ENCODE measurements at places on chromosomes 5 and 9.

GRCh38 chr9:123722378-123722777 lies 207.5 kb downstream of the DENND1A start:
- DNase-seq = no peak

DNA sequence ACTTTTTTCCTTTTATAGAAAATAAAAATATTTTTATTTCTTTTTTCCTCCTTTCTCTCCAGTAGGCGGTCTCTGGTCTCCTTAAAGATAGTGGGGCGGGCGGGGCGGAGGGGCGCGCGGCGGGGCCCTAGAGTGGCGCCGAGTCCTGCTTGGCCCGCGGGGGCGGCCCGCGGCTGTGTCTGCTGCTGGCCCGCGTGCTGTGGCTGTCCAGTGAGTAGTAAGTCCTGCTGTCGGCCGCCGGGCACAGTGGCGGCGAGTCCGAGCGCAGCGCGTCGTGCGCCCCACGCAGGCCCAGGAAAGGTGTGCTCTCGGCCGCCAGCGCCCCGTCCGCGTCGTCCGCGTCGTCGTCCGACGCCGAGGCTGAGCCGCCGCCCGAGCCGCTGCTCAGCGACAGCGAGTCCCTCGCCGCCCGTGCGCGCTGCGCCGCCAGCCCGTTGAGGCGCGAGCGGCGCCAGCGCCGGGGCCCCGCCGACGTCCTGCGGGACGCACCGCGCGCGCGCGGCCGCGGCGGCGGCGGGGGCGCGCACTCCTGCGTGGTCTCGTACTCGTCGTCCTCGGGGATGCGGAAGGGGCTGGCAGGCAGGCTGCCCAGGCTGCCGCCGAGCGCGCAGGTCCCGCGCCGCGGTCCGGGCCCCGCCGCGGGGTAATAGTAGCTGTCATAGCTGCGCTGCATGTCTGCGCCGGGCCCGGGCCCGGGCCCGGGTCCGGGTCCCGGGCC lies 52.3 kb downstream of the PSD2 start:
- peak; percentile 71 for DNase-seq

DNA sequence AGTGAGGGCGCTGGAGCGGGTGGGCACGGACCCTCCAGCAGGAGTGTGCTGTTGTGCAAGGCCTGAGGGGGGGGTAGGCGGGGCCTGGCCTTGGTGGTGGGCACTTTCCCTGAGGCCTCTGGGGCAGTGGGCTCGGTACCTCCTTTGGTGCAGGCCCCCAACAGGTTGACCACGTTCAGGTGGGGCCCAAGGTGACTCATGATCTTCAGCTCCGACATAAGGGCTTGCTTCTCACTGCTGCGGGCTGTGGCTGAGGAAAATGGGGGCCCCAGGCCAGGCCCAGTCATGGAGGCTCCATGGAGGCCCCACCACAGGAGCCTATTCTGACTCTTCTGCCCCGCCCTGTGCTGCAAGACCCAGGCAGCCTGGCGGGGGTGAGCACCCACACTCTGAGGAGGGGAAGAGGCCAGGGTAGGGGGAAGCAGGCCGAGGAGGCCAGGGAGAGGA lies 31.5 kb downstream of the PDGFRB start:
- DNase-seq = no peak

- no peak for DNase-seq
Measured at GRCh38 chr9:104780796-104781395, 17.0 kb downstream of the NIPSNAP3B start.

GRCh38 chr5:172548311-172548731 lies 92.7 kb upstream of the NEURL1B start:
- DNase-seq = peak; percentile 38

GRCh38 chr9:137865581-137866145 lies 11.9 kb upstream of the CACNA1B start:
- no peak for DNase-seq

DNA sequence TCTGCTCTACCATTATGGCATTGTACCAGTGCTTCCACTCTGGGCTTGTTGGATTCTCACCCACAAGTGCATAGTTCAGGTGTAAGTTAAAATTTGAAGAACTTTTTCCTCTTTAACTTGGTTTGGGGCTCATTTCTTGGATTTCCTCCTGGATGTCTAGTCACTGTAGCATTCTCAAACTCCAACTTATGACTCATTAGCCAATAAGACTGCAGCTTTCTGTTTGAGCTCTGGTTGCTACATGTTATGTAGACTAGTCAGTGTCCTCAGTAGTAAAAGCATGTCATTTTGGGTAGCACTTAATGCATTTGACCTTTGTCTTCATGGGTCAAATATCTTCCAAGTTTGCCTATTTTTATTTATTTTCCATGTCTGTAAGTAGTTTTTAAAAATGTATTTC lies 790.8 kb downstream of the BRINP1 start:
- DNase-seq = no peak

DNA sequence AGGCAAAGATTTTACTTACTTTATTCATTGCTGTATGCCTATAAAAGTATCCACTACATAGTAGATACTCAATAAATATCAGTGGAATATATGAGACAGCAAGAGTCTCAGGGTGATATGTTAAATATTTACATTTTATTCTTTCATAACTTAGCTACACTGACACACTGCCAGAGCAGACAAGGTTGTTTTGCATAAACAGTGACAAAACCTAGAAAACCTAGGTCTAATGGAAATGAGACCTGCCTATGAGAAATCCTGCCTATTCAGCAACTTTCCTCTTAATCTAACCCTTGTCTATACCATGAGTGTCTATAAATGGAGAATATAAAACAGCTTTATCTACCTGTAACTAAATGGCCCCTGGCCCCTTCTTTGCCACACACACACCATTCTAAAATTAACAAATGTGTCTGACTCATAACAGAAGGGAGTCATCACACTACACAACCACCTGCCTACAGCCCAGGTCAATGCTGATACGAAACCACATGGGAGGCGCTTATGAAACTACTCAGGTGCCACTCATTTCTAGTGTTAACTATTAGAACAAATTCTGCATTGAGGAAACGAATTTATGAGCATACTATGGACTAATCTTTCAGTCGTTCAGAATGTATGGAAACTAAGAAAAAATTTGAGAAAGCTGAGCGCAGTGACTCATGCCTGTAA lies 60.3 kb downstream of the UBAP2 start:
- no peak for DNase-seq

DNA sequence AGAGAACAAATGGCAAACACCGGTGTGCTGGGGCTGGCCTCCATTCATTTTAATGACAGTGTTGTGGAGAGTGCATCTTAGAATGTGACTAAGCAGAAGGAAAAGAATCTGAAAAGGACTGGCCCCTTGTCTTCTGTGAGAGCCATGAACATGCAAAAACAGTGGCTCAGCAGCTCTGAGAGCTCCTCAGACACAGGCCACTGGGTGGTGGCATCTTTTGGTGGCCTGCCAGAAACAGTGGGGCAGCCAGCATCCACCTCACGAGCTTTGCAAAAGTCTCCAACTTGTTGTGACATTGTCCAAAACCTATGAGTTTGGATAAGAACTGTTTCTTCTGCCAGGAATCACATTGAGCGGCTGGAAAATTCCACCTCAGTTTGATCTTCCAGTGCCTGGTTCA lies 233.4 kb downstream of the NR3C1 start:
- DNase-seq = no peak

DNA sequence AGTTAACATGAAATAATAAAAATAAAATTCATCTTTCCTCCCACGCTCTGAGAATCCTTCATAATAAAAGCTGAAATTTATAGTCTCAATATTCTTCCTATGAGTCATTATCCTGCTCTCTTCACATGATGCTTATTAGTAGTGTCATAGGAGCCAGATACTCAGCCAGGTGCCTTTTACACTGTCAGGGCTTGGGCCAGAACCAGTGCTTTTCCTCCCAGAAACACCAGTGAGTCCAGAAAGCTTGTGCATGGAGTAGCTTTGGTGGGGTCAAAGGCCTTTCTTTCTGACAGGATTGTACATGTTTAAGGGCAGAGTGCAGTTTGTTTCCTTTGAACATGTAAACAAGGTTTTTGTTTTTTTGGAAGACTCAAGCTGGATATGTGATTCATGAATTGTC lies 6.8 kb downstream of the LSM11 start:
- DNase-seq = no peak

DNA sequence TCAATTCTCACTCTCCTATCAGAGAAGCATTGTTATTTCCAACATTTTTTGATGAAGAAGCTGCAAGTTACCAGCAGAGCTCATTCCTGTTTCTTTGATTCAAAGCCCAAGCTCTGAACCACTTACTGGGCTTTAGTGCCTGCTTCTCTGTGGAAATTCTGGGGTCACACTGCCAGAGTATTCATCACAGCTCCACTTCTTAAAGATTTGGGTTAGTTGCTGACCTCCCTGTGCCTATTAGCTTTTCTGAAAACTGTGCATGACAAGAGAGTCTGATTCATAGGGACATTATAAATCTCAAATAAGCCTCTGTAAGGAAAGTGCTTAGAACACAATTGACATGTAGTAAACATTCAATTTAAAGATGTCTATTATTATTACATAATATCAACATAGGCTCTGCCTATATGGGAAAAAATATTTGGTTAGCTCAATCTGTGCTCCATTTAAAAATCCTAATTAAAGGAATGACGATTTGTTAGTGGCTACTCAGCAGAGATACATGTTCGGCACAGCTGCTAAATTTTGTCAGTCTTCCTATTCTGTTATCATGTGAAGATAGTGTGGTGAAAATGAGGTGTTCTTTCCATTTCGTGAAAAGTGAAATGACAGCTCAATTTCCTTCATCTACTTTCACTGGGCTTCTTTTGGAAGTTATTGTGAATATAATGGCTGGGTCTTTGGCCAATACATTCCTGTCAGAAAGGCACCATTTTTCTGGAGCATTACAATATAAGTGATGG lies 293.0 kb downstream of the KCTD16 start:
- DNase-seq = no peak

DNA sequence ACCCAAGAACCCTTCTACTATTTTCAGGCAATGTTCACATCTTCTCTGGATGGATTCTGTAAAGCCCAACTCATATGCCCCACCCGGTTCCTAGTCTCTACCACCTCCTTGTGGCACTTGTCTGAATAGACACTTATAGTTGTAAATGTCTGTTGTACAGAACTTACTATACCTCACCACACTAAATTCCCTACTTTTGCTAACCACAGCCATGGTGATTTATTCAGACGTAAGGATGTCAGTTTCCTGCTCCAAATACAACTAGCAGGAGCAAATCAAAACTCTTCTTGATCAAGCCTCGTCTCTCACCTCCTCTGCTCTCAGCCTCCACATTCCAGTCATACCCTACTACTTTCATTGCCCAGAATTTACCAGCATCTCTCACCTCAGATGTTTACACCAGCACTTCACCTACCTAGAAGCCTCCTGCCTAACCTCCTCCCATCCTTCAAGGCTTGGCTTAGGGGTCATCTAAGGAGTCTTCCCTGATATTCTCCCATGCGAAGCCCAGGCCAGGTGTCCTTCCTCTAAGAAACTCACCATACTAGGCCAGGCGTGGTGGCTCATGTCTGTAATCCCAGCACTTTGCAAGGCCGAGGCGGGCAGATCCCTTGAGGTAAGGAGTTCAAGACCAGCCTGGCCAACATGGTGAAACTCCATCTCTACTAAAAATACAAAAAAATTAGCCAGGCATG lies 75.5 kb downstream of the MAPKAP1 start:
- no peak for DNase-seq

- DNase-seq = no peak
Measured at GRCh38 chr9:130498298-130498917, 53.6 kb downstream of the ASS1 start.

All from anterior cingulate cortex (tissue), 58 donors.